ENCODE measurements at places on chromosomes 7 and 10.

- DNase-seq, result no peak
These were observed 376.4 kb downstream of the NRG3 start for GRCh38 chr10:82251222-82251906.

- DNase-seq, result no peak
These were observed 24.9 kb downstream of the NRBF2 start for GRCh38 chr10:63157845-63158624.

- peak; percentile 55 for DNase-seq
These were observed 43.3 kb upstream of the NFKB2 start for GRCh38 chr10:102352066-102352715.

- DNase-seq, result no peak
These were observed 370.2 kb downstream of the GATA3 start for GRCh38 chr10:8424555-8425211.
